ENCODE measurements at places on chromosomes 5 and 9.

DNA sequence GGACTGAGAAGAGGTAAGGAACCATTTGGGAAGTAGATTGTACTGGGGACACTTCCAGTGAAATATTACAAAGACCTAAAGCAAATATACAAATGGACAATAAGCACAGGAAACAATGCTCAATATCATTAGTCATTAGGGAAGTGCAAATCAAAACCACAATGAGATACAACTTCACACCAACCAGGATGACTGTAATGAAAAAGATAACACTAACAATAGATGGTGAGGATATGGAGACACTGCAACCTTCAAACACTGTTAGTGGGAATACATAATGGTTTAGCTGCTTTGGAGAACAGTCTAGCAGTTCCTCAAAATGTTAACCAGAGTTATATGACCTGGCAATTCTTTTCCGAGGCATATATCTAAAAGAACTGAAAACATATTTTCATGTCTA is 149.7 kb downstream of the TRPM3 start:
- no peak for DNase-seq

DNA sequence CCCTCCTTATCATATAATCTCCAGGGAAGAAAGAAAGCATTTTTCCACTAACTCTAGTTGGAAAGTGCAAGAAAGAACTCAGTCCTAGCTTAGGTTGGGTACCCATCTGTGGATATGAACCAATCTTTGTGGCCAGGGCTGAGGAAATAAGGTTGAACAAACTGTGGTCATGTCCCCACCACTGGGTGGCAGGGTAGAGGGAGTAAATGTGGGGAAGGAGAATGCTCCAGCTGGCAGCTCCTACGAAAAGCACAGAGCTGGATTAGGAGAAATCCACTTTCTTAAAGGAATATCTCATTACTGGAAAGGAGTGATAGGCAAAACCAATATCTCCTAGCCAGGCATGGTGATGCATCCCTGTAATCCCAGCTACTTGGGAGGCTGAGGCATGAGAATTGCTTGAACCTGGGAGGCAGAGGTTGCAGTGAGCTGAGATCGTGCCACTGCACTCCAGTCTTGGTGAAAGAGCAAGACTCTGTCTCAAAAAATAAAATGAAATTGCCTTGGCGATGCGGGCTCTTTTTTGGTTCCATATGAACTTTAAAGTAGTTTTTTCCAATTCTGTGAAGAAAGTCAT is 175.1 kb downstream of the CCDC192 start:
- DNase-seq, result no peak

- no peak for DNase-seq
These were observed 41.0 kb downstream of the FAT2 start for GRCh38 chr5:151550146-151550545.

- DNase-seq, result no peak
These were observed 15.4 kb downstream of the ZNF622 start for GRCh38 chr5:16450163-16450562.

DNA sequence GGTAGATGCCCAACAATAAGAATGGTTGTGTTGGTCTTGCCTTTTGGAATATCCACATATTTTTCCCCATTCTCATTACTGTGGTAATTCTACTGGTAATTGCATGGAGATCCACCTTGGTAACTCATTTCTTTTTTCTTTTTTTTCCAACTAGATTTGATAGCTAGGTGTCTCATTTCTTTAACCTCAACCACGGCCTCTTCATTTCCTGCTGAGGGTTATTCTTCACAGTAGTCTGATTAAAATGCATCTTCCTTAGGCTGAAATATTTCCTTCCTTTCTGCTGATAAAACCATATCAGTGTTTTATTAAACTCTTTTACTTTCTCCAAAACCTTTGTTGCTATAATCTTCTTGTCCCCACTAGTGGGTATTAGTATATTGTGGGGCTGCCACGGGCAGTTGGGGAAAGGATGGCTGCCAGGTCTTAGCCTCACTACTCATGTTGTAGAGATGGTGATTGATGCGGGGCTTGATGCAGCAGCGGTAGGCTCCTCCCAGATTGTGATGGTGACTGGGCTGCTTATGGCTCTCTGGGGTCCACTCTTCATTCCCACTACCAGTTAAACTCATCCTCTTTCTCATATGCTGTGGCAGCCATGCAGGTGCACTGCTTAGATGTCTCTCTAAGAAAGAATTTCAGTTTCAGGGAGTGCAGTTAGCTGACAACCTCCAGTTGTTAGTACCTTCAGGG is 35.9 kb downstream of the KIF2A start:
- DNase-seq, result no peak

GRCh38 chr9:125434986-125435775 is 173.6 kb downstream of the GAPVD1 start:
- DNase-seq, result no peak

DNA sequence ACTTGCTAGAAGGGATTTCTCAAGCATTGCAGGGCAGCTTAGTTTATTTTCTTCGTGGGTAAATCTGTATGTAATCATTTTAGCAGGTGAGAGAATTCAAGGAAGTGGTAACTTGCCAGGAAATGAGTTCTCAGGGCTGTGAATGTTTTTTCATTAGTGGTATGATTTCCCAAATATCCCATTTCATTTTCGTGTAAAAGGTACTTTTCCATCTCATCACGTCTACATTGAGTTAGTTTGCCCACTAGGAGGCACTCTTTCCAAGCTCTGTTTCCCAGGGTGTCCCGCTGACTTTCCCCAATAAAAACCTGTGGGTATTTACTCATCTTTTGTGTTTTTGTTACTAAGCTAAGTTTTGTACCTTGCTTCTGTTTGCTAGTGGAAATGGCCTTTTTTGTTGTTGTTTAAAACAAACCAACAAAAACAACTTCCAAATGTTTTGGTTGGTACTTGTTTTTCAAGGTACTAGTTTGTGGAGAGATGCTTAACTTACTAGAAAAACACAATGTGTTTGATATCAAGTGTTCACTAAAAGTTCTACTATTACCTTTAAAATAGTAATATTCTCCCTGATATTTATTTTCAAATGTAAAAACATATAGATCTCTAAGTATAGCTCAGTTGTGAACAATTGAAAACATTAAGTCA is 373.6 kb downstream of the ADGRV1 start:
- no peak for DNase-seq

DNA sequence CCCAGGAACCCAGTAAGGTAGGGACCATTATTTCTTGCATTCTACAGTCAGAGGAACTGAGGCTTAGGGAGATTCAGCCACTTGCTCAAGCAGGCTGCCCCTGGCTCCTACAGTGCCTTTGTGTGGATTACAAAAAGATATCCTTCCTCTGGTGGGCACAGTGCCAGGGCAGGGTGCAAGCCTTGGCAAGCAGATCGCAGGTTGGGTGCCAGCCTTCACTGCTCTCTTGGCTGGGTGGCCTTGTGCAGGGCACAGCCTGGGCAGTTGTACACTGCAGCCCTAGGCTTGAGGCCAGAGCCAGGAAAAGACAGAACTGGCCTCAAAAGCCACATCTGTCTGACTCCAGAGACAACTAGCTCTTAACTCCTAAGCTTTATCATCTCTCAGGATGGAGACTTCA is 15.0 kb downstream of the DOCK2 start:
- no peak for DNase-seq

DNA sequence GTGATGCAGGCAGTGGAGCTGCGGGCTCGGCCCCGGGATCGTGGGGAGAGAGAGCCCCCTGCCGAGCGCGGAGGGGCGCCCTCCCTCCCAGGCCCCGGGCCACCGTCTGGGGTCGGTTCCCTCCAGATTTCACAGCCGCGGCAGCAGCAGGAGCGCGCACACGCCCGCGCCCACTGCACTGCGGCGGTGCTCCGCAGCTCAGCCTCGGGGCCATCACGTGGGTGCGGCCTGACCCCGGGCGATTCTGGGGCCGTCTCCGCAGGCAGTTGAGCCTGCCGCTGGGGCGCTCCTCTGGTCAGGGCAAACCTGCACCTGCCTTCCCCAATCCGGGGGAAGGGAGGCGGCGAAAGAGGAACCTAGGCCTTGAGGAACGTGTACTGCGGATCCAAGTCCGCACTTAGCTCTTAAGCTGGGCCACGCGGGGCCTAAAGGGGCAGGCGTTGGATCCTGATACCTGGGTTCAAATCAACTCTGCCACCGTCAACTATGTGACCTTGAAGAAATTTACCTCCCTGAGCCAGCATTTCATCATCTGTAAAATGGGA is 9.4 kb upstream of the DELE1 start:
- no peak for DNase-seq

- DNase-seq, result no peak
These were observed 102.6 kb upstream of the COL5A1 start for GRCh38 chr9:134538856-134539566.

DNA sequence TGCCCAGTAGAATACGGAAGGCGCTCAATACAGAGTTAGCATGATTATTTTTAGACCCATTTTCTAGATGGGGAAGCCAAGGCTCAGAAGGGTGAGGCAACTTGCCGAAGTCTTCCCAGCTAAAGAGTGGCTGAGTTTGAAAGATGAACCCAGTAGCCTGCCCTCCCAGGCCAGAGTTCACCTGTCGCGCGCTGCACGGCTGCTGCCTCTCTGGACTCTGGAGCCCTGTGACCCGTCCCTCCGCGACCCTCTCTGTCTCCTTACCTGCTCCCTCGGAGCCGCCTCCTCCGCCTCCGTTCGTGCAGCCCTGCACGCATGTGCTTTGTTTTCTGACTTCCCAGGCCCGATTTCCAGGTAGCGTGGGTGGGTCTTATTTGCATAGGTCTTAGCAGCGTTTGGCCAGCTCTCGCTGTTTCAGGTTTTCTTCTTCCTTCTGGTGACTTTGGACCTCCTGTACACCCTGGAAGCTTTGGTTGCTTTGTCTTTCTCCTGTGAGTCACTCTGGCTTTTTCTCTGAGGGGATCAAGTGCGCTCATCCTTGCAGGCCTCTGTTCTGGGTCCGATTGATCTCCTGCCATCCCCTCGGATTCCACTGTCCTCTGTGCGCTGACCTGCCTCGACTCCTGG is at the start of gene RNF183:
RNF183 (minus strand) TSS at position 585 of the 627 bp plus-strand sequence. CDS start 5,192 bp downstream, outside the sequence.
- no peak for DNase-seq

DNA sequence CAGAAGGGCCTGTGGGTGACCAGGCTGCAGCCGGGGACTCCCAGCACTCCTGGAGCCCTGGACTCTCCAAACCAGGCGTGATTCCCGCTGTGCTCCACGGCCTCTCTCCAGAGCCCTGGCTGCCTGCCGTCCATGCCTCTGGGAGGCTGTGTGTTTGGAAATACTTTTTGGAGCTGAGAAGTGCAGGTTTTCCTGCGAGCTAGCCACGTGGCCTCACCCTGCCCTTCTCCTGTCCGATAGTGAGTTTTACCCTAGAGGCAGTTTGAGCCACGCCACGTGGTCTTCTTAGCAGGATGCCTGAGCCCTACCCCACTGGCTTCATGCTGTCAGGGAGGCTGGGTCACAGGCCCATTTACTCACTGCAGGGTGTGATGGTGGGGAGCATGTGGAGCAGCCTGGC is 71.3 kb downstream of the COL5A1 start:
- DNase-seq, result no peak
